Stimulated activated CD8-positive, alpha-beta memory T cell treated with anti-CD3 and anti-CD28 coated beads, Interleukin-4, amount 100 ng/mL, for 1 hour (primary cell): ENCODE measurements at places on chromosomes 11 and 22.

DNA sequence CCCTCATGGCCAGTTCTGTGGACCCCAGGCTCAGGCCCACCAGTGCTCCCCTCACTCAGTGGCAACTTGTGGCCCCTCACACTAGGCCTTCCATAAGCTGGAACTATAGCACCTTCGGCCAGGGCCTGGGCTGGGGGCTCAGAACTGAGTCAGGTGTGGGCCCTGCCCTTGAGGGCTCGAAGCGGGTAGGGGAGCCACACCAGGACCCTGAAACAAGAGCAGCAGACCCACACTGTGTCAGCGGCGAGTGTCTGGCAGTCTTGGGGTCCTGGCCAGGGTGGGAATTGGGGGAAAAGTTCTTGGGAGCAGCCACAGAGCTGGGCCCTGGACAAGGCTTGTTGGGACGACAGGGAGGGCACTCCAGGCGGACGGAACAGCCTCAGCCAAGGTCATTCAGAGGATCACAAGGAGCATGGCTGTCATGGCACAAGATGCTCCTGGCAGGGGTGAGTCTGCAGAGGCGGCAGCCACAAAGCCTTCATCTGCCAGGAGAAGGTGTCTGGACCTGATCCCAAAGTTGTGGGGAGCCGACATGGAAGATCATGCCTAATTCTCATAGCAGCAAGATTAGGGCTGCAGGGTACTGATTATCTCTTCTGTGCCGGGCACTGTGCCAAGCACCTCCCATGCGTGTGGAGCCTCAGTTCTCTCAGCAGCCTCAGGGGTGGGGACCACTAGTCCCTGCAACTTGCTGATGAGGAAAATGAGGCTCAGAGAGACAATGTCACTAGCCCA, 50.7 kb downstream of the SHISAL1 start:
- no peak for DNase-seq

DNA sequence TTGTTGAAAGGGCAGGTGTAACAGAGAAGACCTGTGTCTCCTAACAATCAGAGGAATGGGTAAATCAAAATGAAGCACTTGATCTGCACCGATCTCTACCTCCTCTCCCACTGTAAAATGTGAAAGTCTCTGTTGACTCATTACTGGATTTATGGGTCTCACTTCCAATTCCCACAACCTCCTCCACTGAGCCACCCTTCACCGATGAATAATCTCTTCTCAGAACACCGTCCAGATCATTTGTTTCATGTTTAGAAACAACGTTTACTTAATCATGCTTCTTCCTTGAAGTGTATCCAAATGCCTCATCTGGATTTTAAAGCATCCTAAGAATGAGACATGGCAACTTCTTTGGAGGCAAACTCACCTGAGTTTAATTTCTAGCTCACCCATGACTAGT, 643.6 kb downstream of the ETS1 start:
- DNase-seq = no peak

GRCh38 chr22:31354515-31354914, 8.4 kb upstream of the PATZ1 start:
- no peak for DNase-seq

GRCh38 chr22:48192920-48193319, 1430.5 kb downstream of the TBC1D22A start:
- no peak for DNase-seq

GRCh38 chr22:40363059-40363458, 7.3 kb upstream of the SGSM3 start:
- no peak for DNase-seq

- DNase-seq = no peak
Observed at GRCh38 chr22:24188705-24189248, 7.5 kb downstream of the SUSD2 start.

GRCh38 chr22:48887394-48888332, 940.0 kb downstream of the BRD1 start:
- DNase-seq = no peak

DNA sequence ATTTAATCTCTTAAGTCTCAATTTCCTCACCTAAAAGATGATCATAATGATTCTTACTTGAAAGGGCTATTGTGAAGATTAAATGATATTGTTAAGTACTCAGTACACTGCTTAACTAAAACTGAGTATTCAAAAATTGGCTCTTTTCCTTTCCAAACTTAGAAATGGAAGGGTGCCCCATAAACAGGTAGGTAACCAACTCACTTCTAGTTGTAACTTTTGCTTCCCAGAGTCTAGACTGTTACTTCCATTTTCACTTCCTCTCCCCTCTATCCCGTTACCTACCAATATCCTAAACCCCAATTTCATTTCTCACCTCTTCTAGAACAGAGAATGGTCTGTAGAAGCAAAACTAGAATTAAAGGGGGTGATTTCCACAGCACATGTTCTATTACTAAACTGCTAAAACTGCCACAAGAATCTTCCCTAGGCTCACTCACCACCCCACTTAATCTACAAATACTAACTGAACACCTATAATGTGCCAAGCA, 50.0 kb downstream of the RRAS2 start:
- DNase-seq = no peak

- DNase-seq = no peak
Observed at GRCh38 chr22:47162865-47163264, 400.4 kb downstream of the TBC1D22A start.

- no peak for DNase-seq
Observed at GRCh38 chr11:77471558-77472193, 2.2 kb downstream of the PAK1 start.

DNA sequence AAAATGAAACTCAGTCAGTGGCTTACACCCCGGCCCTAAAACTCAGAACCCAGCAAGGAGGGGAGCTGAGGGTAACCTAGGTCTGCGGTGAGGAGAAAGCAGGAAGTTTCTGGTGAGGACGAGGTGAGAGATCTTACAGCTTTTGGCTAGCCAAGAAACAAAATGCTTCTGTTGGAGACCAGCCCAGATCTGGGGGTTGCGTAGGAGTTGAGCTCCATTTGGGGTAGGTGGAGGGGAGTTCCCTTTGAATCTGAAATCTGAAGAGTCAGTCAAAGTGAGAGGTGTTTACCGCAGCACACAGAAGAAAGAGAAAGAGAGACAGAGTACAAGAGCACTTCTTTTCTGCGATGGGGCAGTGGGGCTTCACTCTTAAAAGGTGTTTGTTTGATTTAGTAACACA, 29.6 kb downstream of the EHF start:
- peak; percentile 42 for DNase-seq

DNA sequence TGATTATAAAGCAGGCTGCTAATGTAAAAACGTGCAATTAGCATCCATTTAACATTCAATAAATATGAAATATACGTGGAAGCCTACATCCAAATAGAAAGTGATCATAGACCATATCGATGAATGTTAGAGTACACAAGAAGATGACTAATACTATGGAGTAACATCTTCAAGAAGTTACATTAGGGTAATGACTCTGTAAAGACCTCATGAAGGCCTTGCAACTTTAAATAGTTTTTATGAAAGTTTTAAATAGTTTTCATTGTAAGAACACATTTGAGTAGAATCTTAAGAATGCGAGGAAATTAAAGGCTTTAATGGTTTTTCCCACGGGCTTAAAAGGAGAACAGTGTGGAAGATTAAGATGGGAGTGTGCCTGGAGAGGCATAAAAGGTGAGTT, 1.4 kb downstream of the TRIM34 start:
- no peak for DNase-seq
